ENCODE measurements at places on chromosomes 5 and 9.

DNA sequence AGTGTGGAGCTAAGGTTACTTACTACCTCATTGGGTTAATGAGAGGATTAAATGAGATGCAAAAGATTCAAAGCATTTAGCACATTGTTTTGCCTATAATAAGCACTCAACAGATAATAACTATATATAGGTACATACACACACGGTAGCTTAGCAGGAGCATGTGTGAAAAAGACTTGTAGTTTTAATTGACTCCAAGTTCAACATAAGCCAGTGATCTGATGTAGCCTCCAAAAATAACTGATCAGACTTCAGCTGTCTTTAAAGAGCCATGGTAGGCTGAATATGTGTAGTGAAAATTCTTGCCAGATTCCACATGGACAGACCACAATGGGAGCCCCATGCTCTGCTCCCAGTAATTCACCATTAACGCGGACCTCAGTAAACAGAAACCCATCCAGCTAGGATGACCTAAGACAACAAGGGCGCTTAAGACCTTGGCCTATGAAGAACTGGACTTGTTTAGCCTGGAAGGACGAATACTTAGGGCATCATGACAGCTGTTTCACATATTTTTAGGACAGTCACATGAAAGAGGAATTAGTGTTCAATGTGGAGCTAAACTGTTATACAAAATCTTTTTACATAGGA, 115.1 kb upstream of the ZNF366 start:
- DNase-seq, result no peak

DNA sequence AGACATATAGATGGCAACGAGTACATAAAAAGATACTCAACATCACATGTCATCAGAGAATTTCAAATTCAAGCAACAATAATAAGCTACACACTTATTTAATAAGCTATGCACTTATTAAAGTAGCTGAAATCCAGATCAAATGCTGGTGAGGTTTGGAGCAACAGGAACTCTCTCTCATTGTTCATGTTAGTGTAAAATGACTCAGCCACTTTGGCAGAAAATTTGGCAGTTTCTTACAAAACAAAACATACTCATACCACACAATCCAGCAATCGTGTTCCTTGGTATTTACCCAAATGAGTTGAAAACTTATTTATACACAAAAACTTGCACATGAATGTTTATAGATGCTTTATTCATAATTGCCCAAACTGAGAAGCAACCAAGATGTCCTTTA, 131.5 kb upstream of the NFIL3 start:
- DNase-seq, result no peak

DNA sequence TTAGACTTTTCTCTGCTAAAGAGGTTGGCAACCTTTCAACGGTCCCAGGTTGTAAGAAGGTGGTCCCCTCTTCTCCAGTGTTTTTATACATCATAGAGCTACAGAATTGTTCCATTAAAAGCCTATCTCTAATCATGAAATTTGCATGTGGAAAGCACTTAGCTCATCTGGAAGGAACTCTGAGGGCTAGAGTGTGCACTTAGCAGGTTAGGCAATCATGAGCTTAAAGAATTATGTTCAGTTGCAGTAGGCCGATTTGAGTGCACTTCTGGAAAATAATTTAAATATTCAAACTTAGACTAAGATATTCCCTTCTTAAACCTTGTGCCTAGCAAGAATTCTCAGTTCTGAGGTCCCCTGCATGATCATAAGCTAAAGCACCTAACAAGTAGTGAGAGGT, 468.7 kb downstream of the SPATA31D1 start:
- no peak for DNase-seq

GRCh38 chr5:22591461-22591860, 261.7 kb downstream of the CDH12 start:
- DNase-seq, result no peak
